RPMI7951 (cell line): ENCODE measurements at places on chromosomes 11 and 22.

- DNase-seq: peak; percentile 82
Observed at GRCh38 chr11:5364214-5364613, 12.9 kb downstream of the OR51B6 start.

DNA sequence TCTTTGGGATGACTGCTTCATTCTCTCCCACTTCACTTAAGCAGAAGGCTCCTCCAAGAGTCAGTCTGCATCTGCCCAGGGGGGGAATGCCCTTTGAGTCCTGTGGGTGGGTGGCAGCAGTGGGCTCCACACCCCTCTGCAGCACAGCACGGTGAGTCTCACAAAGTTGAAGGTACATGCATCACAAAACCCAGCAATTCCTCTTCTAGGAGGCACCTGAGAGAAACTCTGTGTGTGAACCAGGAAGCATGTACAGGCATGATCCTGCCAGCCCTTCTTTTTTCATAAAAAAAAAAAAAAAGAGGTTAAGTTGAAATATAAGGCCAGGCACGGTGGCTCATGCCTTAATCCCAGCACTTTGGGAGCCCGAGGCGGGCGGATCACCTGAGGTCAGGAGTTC, 87.2 kb downstream of the MYO18B start:
- DNase-seq: no peak

GRCh38 chr22:32717337-32718240, 83.9 kb upstream of the TIMP3 start:
- no peak for DNase-seq

DNA sequence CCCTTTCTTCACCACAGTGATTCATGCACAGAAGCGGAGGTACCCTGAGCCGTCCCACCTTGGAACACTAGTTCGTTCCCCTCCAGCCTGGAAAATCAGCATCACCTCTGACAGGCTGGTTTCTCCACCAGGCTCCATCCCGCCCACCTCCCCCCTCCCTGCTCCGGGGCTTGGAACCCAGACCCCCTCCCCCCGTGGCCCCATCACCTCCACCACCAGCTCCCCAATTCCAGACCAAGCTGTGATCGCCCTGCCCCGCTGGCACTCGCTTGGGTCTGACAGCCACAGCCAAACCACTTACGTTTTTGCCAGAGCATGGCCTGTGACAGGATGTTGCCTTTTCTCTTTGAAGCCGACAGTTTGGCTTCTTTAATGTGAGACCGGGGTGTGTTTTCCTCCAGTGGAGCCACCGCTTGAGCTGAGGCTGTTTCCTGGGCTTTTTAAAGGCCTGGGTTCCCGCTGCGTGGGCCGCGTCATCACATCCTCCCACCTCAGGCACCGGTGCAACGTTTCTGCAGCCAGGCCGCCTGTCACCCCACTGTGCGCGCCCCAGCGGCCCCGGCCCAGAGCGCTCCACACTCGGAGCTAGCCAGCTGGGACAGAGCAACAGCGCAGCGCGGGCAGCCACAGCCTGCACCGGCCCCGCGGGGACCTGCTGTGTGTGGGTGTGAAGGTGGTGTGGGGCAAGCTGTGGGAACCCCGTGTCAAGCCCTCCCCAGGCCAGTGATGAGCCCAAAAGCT, at the start of gene POU2AF1:
Gene POU2AF1 (minus strand): TSS at position 415 of the 741 bp plus-strand sequence. CDS start 98 bp downstream, at position 317.
- DNase-seq: peak; percentile 69

GRCh38 chr11:118834427-118835028, 43.6 kb upstream of the DDX6 start:
- DNase-seq: peak; percentile 31

DNA sequence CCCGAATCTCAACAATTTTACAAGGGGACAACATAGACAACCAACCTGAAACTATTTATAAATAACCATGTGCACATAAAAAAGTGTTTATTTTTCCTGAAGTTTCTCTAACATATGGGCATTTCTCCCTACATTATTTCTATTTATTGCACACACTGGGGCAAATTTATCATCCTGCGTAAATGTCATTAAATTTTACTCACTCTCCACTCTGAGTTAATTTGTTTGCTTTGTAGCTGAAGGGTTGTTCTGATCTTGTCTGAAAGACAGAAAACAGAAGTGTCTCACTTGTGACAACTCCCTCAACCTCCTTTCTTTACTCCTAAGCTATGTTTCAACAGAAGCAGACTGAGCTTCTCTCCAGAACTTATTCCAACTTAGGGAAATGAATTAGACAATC, 194.2 kb downstream of the HIPK3 start:
- no peak for DNase-seq

- no peak for DNase-seq
Observed at GRCh38 chr11:67015048-67015447, 7.9 kb upstream of the SYT12 start.

DNA sequence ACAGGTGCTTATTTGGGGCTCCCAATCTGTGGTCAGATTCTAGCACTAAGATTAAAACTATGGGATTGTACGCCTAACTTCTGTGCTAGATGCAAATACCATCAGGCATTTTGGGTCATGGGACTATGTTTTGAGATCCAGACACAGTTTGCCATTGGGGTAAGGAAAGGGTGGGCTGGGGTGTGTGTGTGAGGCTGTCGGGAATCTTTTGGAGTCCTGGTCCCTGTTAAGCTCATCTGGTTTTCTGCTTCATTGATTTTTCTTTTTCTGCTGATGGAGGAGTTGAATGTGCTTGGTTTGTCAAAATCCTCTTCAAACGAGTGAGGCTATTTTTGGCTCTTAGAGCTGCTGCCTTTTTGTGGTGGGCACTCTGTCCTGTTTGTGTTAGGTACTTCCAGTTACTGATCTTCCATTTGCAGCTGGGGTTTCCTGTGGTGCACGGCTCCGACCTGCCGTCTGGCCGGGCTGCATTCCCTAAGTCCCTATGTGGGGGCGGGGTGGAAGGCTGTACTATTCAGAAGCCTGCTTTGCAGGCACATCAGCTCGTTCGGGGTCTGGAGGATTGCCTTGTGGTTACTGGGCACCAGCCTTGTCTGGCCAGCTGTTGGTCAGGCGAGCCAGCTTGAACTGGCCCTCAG, 2.9 kb downstream of the BCR start:
- DNase-seq: peak; percentile 63

GRCh38 chr11:110475671-110476070, 45.9 kb downstream of the FDX1 start:
- no peak for DNase-seq

DNA sequence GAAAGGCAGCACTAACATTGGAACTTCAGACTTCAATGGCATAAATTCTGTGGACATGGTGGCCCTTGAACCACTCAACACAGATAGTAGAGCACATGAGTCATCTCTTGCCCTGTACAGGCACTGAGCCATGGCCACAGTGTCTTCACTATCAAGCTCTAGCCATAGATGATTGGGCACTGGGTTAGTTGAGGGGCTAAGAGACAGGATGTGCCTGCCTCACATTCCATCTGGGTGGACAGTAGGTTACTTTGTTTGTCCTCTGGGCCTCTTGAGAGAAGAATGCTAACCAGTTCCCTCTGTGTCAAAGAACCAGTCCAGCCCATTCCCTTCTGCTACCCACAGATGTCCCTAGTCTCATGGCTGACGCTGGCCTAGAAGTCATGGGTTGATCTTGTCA, 39.8 kb downstream of the OR6Q1 start:
- no peak for DNase-seq

DNA sequence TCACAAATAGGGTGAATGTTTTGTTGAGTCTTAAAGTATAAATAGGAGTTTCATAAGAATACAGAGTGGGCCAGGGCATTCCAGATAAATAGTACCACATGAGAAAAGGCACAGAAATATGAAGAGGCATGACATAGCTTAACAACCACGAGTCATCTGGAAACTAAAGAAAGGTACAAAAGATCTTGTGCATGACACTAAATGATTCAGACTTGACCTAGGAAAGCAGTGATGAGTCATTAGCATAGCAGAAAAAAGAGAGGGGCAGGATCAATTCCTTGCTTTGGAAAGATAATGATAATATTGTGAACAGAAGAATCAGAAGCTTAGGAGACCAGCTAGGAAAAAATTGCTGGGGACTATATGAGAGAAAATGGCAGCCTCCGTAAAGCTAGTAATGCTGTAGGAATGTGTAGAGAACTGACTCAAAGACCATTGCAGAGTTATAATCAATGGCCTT, 47.6 kb upstream of the FIBIN start:
- DNase-seq: peak; percentile 60

DNA sequence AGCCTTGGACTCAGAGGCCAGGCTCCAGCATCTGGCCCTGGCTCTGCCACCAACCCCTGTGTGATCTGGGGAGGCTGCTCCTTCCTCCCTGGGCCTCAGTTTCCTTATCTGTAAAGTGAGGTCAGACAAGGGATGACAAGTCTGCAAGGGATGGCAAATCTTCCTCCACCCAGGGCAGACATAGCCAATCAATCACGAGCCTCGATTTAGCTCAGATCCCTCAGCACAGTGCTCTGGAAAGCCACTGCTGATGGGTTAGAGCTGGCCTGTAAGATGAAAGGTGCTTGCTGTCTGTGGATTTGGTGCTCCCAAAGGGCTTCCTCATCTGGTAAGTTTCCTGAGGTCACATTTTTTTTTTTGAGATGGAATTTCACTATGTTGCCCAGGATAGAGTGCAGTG, 20.2 kb downstream of the NPTXR start:
- DNase-seq: no peak

GRCh38 chr11:75028724-75029123, 40.0 kb downstream of the NEU3 start:
- no peak for DNase-seq

DNA sequence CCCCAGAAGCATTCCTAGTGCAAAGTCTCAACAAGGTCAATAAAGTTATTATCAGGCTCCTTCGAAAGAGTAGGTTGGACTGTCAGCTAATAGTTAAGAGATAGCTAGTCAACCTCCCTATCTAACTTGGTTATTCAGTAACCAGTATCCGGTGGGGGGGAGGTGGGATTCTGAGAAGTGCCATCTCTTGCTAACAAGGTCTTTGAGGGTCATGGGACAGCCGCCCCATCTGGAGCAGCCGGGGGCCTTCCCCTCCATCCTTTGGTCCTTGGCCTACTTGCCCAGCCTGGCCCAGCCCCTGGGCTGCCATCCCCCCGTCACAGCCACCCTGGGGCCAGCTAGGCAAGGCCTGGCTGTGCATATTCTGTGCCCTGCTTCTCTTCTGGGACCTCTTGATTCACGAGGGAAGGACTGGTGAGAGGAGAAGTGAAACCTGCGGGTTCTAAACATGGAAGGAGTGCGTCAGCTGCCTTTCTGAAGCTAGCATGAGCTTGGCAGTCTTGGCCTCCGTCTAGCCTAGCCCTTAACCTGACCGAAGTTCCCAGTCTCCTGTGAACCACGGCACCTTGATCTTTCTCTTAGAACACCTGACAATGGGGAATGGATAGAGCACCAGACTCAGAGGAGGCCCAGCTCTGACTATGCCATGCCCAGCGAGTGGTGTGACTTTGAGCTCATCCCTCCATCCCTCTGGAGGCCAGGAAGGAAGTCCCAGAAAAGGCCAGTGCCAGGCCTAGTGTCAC, 9.3 kb downstream of the SLC37A2 start:
- no peak for DNase-seq

- no peak for DNase-seq
Observed at GRCh38 chr11:67309661-67310061, 6.3 kb downstream of the SSH3 start.

DNA sequence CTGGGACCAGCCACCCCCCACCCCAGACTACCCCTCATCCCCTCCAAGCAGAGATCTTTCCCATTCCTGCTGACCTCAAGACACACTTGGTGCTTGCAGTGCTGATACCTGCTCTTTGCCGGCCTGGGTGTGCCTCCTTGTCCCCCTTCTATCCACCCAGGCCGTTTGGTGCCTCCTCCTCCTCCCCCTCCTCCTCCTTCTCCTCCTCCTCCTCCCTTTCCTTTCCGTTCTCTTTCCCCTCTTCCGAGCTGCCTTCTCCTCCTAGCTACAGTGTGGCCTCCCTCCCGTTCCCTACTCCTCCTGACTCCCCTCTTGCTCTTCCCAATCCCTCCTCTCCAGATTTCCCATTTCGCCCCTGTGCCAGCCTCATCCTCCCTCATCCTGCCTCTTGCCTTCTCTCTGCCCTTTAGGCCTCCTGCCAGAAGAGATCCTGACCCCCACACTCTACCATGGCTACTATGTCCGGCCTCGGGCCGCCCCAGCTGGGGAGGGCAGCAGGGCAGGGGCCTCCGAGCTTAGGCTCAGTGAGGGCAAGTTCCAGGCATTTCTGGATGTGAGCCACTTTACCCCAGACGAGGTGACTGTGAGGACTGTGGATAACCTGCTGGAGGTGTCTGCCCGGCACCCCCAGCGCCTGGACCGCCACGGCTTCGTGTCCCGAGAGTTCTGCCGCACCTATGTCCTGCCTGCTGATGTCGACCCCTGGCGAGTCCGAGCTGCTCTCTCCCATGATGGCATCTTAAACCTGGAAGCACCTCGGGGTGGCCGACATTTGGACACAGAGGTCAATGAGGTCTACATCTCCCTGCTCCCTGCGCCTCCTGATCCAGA, 712 bp downstream of the HSPB2 start:
- no peak for DNase-seq

GRCh38 chr11:34891611-34892010, 24.6 kb downstream of the APIP start:
- no peak for DNase-seq

DNA sequence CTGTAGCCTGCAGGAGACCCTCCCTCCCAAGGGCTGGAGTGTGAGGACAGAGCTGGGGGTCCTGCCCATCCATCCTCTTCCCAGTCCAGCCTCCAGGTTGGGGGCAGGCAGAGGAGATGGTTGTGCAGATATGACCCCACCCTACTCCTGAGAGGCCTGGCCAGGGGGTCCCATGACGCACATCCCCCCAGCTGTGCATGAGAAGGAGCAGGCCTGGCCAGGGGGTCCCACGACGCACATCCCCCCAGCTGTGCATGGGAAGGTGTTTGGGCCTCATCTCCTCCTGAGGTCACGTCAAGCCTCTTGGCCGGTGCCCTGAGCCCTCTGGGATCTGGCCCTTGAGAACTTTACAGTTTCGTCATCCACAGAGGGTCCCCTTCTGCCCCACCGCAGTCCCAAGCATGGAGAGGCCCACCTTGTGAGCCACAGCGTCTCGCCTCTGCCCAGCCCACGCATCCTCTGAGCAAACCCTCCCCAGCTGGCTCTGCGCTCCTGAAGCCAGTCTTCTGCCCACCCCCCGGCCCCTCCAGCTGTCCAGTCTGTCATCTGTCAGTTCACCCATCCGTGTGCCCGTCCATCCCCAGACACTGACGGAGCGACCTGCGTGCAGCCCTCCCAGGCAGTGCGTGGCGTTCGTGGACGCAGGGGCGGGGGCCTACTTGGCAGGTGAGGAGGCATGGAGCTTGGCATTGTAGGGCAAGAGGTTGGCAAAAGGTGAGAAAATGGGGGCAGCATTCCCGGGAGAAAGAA, 2.3 kb downstream of the ANO9 start:
- no peak for DNase-seq

GRCh38 chr11:31355131-31355530, 14.4 kb downstream of the DCDC1 start:
- no peak for DNase-seq

DNA sequence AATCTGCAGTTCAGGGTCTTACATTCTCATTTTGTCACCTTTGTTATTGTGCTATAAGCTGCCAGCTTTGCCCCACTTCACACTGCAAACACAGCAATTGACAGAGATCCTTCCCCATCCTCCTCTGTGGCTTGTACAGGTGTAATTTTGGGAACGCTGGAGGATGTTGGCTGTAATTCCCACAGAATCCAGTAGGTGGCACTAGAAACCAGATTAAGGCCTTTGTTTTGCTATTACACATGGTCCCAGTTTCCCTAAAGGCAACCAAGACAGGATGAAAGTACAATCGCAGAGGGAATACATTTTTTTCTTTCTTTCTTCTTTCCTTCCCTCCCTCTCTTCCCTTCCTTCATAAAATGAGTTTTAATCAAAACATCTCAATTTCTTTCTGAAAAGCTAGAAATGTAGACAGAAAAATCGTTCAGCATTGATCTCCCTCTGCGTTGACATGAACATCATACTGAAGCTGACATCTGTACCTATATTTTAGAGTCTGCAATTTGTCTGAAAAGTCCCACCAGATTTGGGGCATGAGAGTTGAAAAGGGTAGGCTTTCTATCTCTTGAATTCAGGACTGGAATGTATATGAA, 21.3 kb upstream of the NELL1 start:
- peak; percentile 32 for DNase-seq
